ENCODE measurements at places on chromosomes 7 and 10.

DNA sequence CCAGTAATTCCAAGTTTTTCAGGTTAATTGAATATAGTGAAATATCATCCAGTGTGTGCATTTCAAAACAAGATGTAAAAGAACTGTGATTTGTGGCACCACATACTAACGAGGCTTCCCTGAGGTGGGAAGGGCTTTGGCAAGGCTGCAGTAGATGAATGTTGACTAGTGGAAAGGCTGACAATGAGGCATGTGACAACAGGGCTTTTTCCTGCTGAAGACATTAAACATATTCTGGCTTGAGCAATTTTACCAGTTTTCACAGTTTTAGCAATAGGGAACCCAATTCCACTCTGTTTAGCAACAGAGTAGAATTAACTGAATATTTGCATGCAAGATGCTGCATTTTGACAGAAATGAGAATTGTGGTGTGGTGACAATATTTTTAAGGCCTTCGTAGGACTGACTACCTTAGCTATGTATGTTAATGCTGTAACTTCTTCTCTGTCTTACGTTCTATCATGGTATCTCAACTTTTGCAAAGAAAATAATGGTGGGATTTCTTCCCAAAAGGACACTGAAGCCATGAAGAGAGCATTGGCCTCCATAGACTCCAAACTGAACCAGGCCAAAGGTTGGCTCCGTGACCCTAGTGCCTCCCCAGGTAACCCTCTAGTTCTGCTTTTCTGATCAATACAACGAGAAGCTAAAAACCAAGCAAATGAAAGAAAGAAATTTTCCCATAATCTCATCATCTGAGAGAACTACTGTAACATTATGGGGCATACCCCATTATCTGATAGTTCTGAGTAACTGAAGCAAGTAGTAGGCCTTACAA, 68.5 kb downstream of the AP3M1 start:
- DNase-seq, result no peak

DNA sequence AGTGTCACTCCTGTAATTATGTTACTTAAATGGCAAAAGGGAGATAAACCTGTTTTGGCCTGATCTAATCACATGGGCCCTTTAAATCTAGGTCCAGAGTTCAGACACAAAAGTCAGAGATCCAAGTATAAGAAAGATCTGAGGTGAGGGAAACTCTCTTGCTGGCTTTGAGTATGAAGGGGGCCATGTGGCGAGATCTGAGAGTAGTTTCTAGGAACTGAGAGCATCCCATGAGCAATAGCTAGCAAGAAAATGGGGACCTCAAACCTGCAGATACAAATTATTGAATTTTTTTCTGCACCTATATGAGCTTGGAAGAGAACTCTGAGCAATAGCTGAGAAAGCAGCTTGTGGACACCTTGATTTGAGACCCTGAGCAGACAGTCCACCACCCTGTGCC, 27.6 kb downstream of the ANKRD7 start:
- DNase-seq, result no peak

DNA sequence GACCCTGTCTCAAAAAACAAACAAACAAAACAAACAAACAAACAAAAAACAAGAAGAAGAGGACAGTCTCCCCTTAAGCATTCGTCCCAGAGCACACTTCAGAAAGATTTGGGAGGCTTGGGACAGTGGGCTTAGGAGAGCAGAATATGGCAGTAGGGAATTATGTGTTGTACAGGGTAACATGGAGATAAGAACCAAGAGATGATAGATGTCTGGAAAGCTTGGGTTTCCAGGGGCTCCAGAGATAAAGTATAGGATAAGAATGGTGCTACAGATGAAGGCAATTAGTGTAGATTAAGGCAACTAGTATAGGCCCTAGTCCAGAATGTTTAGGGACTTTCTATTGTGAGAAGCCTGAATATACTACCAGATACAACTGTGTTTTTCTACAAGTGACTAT, 934.9 kb upstream of the AUTS2 start:
- no peak for DNase-seq

GRCh38 chr10:47094636-47095035, 183.4 kb downstream of the PTPN20 start:
- DNase-seq, result no peak

GRCh38 chr10:3866332-3866731, 81.3 kb upstream of the KLF6 start:
- DNase-seq, result no peak

GRCh38 chr7:123972045-123972444, 47.0 kb downstream of the SPAM1 start:
- DNase-seq, result no peak

DNA sequence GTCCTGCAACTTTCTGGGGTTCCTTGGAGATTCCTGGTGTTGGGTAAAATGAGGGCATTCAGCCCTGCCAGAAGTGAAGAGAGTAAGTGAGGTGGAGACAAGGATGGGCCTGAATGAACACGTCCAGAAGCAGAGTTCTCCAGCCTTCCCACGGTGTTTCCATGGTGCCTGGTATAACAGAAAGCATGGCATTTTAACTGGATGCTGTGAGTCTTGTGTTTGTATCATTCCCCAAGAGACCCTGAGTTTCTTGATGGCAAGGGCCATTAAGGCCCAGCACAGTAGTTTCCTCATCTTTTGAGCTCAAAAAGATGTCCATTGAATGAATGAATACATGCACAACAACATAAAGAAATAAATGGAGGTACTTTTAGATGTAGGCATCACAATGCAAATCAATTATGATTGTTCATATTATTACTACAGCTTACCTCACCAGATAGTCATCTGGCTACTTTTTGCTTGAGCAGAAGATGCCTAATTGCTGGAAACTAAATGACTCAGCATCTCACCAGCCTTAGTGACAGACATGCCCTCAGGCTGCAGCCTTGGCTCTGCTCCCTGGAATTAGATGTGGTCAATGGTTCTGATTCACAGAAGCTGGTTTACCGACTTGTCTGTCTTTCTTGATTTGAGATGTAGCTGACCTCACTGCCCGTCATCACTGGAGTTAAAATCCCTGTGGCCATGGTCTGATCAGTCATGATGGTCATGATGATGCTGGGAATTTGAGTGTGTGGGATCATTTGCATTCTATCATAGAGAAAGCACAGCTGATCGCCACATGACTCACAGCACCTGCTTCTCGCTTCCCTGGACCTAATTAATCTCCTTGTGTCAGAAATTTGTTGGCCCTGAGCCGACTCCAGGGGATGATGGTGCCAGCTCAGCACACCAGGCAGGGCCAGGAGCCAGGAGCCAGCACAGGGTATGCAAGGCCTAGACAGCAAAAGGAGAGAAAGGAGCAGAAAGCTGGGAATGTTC, 83.9 kb downstream of the CXCL12 start:
- no peak for DNase-seq

DNA sequence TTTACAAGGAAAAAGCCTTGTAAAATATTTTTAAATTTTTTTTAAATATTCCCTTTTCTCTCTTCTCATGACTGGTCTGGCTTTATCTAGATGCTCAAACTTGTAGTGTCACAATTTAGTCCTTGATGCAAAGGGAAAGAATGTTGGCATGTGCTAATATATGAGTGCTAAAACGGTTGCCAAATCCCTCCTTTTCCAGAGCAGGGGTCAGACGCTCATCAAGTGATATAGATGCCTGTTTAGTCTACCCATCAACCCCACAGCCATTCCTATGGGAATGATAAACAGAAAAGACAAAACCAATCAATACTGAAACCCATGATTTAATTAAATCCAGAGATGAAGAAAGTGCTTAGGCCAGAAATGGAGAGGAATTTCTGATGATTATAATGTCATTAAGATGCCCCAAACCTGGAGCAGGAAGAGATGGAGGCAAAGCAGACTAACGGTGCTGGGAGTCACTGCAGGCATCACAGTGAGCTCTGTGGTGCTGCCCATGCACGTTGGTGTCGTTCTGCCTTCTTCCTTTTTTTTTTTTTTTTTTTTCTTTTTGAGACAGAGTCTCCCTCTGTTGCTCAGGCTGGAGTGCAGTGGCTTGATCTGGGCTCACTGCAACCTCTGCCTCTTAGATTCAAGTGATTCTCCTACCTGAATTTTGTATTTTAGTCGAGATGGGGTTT, 210.1 kb upstream of the STK17A start:
- DNase-seq, result no peak

- no peak for DNase-seq
Observed at GRCh38 chr7:65923316-65923715, 50.4 kb downstream of the VKORC1L1 start.

DNA sequence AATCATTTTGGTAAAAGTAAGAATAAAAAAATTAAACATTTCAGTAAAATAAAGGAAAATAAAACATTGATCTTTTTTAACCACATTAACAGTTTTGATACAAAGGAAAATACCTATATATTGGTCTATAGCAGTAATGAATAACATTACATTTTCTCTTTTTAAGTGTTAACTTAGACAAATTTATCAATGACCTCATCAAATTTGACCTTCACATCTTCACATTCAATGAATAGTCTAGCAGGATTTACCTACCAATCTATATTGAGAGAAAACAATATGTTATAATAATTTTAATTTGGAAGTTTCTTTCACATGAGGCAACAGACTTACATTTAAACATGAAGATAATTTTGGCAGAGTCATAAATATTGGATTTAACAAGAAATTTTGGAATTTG, 17.9 kb upstream of the UBE2D1 start:
- DNase-seq, result no peak

All from activated gamma-delta T cell treated with anti-CD3 and anti-CD28 coated beads, Interleukin-2, amount 50 U/mL, for 16 hours (primary cell).